ENCODE measurements at places on chromosomes 5 and 9.

DNA sequence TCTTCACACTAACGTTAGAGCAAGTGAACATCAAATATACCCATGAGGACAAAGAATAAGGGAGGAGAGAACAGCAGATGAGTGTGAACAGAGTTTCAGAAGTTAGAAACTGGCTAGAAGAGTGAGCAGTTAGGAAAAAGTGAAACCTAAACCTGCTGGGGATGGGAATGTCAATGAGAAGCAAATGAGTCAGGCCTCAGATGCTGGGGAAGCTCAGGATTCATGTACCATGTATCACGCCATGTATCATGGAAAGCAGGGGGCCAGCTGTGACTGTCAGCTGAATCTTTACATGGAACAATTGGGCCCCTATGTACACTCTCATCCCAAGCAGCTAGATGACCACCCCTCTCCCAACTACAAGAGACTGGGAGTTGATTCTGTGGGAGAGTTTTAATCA, 16.2 kb downstream of the GDF9 start:
- DNase-seq, result no peak

DNA sequence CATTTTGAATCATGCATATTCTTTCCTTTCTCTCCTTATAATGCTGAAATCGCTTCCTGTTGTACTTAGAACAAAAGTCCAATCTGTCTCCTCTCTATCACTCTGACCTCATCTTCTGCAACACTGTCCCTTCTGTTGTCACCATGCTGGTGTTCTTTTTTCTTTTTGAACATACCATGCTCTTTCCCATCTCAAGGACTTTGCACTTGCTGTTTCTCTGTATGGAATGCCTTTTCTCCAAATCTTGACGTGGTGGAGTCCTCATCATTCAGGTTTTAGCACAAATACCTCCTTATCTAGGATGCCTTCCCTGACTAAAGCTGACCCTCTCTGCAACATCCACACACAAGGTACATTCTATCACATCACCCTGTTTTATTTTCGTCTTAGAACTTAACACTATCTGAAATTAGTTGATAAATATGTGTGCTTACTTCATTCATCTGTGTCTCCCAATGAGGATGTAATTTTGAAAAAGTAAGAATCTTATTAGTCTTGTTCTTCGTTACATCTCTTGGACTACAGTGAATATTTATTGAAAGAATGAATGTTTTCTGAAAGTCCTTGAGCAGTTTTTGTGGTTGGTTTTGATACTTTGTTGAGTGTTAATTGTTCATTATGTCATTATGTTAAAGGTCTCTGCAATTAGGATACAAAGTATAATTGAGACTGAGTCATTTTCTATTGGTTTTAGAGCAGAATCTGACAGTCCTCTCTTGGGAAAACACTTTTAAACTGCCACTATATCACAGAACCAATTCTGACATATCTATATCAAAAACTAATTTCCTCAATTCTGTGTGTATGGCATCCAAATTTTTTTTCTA, 145.3 kb upstream of the RASA1 start:
- no peak for DNase-seq

GRCh38 chr5:11075035-11075805, 314.2 kb upstream of the DAP start:
- no peak for DNase-seq

GRCh38 chr5:73114044-73114688, 6.2 kb upstream of the TMEM171 start:
- DNase-seq, result no peak

- no peak for DNase-seq
Measured at GRCh38 chr9:137176302-137177182, 4.7 kb upstream of the TMEM210 start.

DNA sequence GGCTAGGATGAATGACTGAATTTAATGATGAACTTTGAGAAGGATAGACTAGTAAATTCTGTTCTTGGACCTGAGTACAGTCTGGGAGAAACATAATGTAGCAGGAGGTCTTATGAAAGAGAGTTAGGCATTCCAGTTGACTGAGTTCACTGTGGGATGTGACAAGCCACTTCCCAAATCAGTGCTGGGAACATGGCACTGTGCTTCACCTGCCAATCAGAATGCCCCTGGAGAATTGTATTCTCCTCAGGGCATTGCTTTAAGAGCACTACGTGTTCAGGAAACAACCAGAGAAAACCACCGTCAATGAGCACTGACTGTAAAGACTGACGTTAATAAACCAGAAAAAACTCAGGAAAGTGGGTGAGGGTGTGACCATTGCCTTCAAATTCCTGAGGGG, 1.2 kb downstream of the CCDC107 start:
- no peak for DNase-seq

- DNase-seq, result no peak
Measured at GRCh38 chr9:109914280-109915027, 134.5 kb downstream of the PALM2AKAP2 start.

DNA sequence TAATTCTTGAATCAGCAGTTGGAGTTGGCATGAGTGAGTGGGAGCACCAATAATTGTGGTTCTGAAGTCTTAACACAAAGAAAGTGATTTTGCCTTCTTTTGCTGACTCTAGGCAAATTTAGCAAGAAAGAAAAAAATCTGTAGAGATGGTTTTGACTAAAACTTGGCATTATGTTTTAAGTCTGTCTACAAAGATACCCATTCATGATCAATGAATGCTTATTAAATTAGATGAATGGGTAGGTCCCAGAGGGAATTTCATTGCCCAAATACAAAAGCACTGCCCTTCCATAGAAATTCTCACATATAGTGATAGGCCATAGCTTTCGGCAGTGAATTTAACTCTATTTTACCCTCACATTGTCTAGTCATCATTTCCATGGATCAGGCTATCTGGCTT, 428.6 kb upstream of the ADAMTSL1 start:
- DNase-seq, result no peak
